Activated naive CD8-positive, alpha-beta T cell treated with anti-CD3 and anti-CD28 coated beads, Interleukin-2, amount 50 U/mL, for 24 hours (primary cell): ENCODE measurements at places on chromosomes 11 and 22.
A peak's percentile ranks its signal among the peaks of the same experiment; 100 is the strongest.

- no peak for DNase-seq
Measured at GRCh38 chr11:87223816-87224215, 186.1 kb downstream of the TMEM135 start.

DNA sequence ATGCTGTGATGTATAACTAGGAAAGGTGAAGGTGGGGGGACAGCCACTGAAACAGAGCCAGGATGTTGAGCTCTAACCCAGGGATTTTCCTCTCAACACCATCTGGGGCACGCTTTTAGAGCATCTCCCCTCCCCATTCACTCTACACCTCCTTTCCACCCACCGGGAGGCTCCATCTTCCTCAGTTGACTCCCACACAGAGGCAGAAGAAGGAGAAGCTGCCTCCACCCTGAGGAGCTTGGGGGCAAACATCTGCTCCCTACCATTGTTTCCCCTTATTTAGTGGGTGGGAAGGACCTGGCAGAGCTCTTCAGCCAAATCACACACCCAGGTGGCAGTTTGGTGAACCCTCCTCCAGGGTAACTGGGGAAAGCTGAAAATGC is 50.0 kb upstream of the ADA2 start:
- DNase-seq: no peak

DNA sequence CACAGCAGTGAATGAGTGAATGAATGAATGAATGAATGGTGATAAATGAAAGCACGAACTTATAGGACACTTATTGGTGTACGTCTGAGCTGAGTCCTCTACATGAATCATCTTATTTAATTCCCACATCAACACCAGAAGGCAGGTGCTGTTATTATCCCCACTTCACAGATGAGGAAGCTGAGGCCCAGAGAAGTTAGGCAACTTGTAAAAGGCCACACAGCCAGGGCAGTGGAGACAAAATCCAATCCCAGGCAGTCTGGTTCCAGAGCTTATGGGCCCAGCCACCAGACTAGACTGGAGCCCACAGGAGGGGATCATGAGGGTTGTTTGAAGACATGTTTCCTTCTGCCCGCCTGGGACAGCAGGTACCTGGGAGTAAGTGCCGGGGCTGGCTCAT is 364.0 kb downstream of the MN1 start:
- DNase-seq: no peak

GRCh38 chr11:36229091-36229705 is 60.0 kb downstream of the COMMD9 start:
- DNase-seq: no peak

DNA sequence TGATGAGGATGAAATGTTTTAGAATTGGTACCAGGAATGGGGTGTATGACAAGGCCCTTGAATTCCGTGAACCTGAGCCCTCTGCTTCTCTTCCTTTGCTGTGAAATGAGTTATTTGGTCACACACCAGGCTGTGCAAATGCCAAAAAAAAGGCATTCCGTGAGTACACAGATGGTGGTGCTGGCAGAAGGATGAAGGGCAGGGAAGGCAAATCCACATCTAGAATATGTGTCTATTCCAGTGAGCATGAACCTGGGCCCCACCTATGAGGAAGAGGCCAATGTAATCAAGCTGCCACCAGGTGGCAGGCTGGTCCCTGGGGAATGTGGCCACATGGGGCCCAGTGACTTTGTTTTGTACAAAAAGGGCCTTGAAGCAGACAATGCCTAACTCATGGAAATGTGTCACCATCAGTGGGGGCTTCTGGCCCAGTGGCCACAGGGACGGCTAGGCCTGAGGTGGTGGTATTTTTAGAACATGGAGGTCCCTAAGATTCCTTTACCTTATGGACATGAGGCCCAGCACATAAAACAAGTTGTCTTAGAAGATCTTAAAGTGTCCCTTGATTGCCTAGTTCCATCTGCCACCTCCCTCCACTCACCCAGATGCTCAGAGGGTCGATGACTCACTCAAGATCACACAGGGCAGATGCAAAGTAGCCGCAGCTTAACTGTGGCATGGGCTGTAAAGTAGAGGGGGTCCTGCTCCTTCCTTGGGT is 3.9 kb upstream of the RNF215 start:
- peak; percentile 81 for DNase-seq

- DNase-seq: no peak
Measured at GRCh38 chr22:47367107-47367690, 604.7 kb downstream of the TBC1D22A start.

- no peak for DNase-seq
Measured at GRCh38 chr22:38136607-38137006, 26.1 kb upstream of the BAIAP2L2 start.

DNA sequence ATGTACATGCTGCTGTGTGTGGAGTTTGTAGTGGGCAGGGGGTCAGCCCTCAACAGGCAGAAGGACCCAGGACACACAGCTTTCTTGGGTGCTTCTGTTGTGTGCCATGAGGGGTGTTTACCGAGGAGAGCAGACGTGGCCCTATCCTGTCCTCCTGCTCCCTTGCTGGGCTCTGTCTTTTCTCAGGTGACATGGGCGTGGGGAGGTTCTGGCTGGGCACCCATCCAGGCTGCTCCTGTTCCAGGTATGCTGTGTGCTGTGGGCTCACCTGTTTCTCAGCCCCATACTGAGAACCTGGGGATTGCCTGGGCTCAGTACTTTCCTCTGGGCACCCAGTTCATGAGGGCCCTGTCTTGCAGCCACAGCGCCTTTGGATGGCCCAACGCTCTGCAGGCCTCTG is 23.3 kb downstream of the MICALL1 start:
- DNase-seq: no peak

GRCh38 chr11:14537134-14537599 is 17.0 kb upstream of the PSMA1 start:
- peak; percentile 25 for DNase-seq

- no peak for DNase-seq
Measured at GRCh38 chr11:34560511-34560910, 46.9 kb upstream of the ELF5 start.

DNA sequence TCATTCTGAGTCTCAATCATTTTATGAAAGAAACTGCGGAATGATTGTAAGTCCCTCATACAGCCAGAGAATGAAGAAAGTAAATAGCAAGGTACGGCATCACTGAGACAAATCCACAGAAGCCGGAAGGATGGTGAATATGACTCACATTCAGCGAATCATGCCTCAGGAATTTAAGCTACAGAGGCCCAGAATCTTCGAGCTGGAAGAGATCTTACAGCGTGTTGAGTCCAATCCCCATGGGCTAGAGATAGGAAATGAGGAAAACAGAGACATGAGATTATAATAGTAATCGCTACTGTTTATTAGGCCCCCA is 173.2 kb downstream of the KIF18A start:
- no peak for DNase-seq

DNA sequence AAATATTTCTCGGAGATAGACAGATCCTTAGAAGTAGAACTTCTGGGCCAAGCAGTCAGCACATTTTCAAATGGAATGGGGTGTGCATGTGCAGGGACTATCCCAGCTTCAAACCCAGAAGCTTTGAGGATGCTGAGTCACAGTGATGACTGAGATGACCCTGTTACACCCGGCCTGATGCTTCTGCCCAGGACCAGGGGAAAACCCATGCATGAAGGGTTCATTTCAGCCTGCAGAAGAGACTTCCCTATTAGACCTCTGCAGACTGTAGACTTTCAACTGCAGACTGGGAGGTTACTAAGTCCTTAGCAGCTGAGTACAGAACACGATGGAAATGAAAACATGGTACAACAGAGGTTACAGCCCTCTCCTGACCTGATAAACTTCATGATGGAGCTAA is 3.6 kb upstream of the OR2AT4 start:
- DNase-seq: peak; percentile 30

- DNase-seq: no peak
Measured at GRCh38 chr11:20259506-20259905, 99.2 kb upstream of the DBX1 start.

DNA sequence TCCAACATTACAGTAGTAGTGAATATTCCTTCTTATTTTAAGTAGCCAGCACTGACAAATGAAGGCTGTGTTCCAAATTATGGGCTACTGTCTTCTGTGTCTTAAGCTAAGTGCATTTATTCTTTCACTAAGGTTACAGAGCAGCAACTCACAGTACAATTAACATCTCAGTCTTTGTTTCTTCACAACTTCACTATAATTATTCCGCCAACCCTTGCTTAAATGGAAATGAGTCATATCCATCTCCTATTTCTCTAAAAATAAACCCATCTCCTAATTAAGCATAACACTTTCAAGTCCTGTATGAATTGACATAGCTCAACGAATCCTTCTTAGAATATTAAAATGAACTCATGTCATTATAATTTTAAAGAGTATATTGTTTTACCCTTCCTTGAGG is 6.7 kb downstream of the ETS1 start:
- no peak for DNase-seq

GRCh38 chr11:110293389-110293788 is 3.0 kb downstream of the RDX start:
- DNase-seq: no peak

GRCh38 chr22:49179886-49180682 is 647.6 kb downstream of the BRD1 start:
- no peak for DNase-seq

GRCh38 chr11:111336062-111336461 is 37.7 kb downstream of the POU2AF3 start:
- no peak for DNase-seq

- no peak for DNase-seq
Measured at GRCh38 chr22:29772170-29772641, 5.0 kb downstream of the UQCR10 start.

- DNase-seq: no peak
Measured at GRCh38 chr22:45212306-45212709, 28.4 kb downstream of the KIAA0930 start.

DNA sequence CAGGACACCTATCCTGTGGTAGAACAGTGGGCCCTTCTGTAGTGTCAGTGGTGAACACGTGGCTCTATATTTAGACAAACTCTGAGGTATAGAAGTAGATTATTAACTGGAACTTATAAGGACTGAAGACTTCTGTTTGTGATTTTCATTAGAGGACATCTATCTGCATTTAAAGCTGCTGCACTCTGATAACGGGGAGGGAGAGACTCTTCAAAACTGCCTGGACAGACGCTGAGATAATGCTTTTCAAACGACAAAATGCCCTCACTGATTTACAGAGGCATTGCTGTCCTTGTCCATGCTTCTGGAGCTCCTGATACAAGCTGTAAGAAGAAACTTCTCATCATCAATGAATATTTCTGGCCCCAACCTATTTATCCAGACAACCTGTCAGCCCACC is 425.2 kb downstream of the OPCML start:
- no peak for DNase-seq

GRCh38 chr11:65047581-65048422 is 6.8 kb downstream of the SAC3D1 start:
- DNase-seq: peak; percentile 40

- DNase-seq: peak; percentile 43
Measured at GRCh38 chr11:117884994-117885393, 8.5 kb upstream of the FXYD6 start.

GRCh38 chr11:58003591-58003990 is 20.1 kb upstream of the OR9Q1 start:
- DNase-seq: no peak

DNA sequence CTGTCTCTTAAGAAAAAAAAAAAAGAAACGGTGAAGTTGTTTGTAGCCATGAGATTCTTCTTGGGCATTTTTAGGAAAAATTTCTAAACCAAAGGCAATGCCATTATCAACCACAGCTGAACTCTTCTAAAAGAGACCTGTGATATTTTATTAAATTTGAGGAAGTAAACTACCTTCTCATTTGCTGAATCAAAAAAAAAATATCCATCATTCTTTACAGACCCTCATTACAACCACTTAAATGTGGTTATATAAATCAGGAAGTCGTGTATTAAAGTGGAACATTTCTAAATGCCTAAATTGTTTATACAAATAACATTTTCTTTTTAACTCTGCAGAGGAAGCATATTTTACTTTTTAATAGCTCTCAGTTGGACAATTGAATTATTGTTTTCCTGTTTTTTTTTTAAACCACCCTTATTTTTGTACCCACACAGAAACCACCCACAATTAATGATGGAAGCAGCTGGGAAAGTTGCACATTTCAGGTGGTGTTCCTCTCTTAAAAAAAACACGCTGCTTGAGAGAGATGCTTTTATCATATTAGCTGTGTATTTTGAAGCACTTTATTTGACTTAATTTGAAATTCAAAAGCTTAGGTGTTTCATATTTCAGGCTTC is 91.2 kb downstream of the ARHGAP42 start:
- DNase-seq: no peak

DNA sequence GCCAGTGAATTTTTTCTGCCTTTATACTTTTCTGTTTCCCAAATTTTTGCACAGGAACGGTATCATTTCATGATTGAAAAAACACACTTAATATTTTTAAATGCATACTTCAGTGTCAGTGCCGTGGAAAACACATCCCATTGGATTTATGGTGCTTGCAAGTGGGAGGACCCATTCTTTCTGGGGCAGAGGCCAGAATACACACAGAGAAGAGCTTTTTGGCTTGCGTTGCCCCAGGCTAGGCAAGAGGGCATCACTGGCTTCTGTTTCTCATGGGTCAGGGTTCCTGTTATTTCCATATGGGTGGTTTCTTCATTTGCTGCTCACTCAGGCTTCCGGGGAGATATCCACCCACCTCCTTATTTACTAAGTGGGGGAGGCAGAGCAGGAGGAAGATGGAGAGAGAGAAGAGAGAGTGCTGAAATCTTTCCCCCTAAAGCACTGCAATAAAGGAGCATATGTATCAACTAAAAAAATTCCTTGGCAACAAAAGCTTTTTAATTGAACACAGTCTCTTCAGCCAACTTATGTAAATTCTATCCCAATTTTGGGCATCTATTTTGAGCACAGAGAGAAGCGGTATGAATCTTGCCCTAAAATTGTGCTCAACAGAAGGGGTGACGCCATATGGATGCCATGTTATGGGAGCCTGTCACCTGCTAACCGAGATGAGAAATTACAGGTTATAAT is 66.0 kb upstream of the KIRREL3 start:
- no peak for DNase-seq

- DNase-seq: no peak
Measured at GRCh38 chr11:62309991-62310390, 11.1 kb upstream of the SCGB1D4 start.

GRCh38 chr11:29448246-29448877 is 568.5 kb downstream of the KCNA4 start:
- no peak for DNase-seq

- DNase-seq: no peak
Measured at GRCh38 chr22:19019029-19019678, 83.1 kb upstream of the PRODH start.

GRCh38 chr11:119424775-119425174 is 1.8 kb upstream of the THY1 start:
- DNase-seq: no peak
